ENCODE measurements at places on chromosomes 7 and 10.

DNA sequence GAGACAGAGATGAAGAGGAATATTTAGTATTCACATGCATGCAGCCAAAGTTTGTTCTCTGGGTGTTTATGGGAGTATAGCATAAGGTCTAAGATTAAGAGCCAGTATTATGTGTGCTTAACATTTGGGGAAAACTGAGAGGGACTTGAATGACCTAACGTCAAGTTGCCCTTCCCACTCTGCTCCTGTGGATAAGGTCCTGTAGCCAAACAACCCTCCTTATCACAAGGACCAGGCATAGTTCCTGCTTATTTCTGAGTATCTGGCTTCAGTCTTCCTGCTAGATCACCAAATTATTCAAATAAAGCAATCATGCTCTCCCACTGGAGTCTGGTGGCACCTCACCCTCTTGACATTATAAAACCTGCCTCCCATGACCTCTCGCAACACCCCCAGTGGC, 137.9 kb upstream of the SEMA3E start:
- DNase-seq: no peak

- no peak for DNase-seq
Measured at GRCh38 chr7:39733881-39734632, 110.7 kb downstream of the RALA start.

- DNase-seq: no peak
Measured at GRCh38 chr7:23114896-23115295, 9.3 kb downstream of the KLHL7 start.

DNA sequence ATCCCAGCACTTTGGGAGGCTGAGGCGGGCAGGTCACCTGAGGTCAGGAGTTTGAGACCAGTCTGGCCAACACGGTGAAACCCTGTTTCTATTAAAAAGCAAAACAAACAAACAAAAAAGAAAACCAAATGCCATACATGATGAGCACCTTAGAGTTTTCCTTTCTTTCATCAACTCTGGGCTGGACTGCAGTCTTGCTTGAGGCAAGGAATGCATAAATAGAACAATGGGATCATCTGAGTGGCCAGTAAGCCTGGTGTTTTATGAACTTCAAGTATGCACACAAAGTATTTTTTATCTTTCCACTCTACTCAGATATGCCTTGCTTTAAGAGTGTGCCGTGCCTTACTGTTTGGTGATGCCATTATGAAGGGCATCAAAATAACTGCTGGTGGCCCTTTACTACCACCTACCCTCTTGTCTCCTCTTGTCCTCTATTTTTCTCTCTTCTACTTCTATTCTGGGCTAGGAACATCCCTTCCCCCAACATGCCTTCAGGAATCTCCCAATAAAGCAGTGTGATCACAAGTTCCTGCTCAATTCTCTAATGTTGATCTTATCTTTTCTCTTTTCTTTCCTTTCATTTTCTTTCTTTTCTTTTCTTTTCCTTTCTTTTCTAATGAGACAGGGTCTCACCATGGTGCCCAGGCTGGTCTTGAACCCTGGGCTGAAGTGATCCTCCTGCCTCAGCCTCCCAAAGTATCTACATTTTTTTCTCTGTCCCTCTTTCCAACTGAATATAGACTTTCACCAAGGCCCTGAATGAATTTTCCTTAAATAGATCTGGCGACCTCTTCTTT, 10.2 kb downstream of the SCD start:
- DNase-seq: no peak

DNA sequence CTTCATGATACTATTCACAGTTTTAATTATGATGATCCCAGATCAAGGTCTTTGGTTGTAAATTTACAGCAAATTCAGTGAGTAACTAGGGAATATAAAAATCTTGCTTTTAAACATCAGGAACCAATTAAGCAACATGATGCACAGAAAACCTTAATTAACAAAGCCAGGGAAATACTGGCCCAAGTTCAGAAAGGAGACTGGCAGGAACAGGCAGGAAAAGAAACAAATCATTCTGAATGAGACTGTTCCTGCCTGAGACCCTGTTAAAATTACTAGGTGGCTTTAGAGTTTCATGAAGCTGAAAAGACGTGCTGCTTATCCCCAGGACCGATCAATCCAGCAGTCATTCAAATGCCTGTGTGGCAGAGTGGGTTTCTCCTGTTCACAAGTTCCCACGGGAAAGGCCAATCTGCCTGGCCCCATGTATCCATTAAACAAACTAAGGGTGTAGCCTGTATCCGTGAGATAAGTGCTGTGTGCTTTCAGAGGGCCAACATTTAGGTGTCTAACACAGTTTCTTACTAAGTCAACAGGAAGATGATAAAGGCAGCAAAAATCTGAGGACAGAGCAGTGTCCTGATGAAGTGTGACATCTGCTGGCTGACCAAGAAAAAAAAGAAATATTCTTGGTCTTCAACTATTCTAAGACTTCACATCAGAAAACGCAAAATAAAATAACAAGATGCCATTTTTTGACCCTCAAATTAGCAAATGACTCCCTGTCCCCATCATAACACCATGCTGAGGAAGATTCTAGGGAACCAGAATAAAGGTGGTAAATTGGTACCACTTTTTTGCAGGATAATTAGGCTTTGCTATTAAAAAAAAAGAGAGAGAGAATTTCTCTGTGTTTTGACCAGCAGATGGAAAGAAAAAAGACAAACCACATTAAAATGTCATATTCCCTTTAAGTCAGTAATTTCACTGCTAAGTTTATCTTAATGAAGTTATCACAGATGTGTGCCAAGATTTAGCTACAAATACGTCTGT, 34.2 kb downstream of the PUS7 start:
- no peak for DNase-seq
